Stimulated activated effector memory CD8-positive, alpha-beta T cell treated with anti-CD3 and anti-CD28 coated beads, Interleukin-12 subunit alpha, Interleukin-12 subunit beta, amount 100 ng/mL, for 72 hours (primary cell): ENCODE measurements at places on chromosomes 2 and 18.

DNA sequence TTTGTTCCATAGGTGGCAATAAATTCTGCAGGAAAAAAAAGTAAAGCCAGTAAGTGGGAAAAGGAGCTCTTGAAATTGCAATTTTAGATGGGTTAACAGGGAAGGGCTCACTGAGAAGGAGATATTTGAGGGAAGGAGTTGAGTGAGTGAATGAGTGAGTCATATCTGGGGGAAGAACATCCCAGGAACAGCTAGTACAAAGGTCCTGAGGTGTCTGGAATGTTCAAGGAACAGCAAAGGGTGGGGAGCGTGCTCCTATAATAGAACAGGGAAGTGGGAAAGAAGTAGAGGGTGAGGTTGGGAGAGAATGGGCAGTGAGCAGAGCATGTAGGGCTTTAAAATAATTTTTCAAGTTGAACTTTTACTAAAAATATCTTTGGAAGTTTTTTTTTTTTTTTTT is 68.0 kb upstream of the PSME4 start:
- no peak for DNase-seq

DNA sequence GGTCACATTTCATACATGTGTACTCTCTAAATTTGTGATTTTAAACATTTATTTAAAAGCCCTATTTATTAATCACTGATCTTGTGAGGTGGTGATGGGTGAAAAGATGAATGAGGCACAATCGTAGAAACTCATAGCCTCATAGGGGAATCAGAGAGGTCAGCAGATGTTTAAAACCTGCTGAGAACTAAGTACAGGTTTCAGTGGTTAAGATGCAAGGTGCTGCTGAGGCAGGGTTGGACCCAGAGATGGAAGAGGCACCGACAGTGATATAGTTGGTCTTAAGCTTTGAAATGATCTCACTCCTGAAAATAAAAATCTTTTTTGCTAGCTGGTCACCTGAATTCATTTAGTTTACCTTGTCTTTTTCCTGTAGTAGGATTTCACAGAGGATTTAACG is 49.6 kb downstream of the LINC00305 start:
- DNase-seq: no peak

GRCh38 chr2:134866498-134867099 is 28.2 kb downstream of the ACMSD start:
- no peak for DNase-seq

- no peak for DNase-seq
These were observed 11.3 kb downstream of the NT5C1B start for GRCh38 chr2:18578033-18578432.

DNA sequence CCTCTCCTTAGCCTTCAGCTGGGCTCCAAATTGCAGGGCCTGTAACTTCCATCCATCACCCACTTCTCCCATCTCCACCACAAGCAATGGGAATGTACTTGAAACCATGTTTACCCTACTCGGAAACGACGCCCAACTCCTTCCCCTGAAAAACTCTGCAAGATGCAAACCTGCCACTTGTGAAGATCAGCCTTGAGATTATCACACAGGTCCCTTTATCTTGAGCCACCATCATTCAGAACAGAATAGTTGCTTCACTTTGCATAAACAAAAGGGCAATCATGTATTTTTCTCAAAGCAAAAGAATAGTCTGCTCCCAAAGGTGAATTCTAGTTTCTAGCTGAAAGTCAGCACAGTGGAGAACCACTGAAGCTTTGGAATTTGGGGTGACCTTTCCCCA is 75.8 kb downstream of the TNFRSF11A start:
- DNase-seq: no peak

DNA sequence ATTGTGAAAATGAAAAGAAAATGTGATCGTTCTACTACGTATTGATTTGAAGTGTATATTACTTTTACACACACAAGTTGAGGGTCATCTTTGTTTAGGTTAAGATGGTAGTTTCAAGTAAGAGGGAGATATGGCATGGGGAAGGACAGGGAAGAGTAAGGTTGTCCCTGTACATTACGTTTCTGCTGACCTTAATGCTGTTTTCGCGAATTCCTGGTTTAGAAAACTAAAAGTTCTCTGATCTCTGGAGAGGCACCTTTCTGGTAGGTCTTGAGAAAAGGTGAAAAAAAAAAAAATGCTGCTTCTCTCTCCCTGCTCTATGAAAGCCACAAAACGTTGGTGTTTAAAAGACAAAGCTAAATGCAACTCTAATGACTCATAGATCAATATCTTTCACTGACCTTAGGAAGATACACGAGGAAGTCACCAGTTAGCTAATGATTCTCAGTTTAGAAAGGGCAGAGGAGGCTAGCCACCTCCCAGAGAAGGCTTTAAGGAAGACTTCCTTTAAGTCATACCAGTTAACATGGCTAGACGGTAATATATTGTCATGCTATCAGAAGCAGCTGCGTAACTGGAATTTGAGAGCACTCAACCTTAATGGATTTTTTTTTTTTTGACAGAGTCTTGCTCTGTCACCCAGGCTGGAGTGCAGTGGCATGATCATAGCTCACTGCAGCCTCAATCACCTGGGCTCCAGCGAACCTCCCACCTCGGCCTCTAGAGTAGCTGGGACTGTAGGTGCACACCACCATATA is 13.2 kb downstream of the TXNDC2 start:
- DNase-seq: no peak

- DNase-seq: no peak
These were observed 34.4 kb downstream of the NEMP2 start for GRCh38 chr2:190500054-190500502.

- DNase-seq: no peak
These were observed 244.9 kb downstream of the ETAA1 start for GRCh38 chr2:67642046-67642382.

DNA sequence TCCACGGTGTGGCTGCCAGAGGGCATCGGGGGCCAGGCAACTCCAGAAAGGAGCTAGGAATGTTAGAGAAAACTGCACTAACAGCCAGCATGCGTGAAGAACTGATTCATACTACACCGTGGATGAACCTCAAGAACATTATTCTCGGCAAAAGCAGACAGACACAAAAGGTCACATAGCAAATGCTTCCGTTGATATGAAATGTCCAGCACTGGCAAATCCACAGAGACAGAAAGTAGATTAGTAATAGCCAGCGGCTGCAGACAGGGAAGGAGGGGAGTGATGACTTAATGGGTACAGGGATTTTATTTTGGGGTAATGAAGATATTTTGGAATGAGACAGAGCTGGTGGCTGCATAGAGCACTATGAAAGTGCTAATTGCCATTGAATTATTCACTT is 37.4 kb downstream of the SCTR start:
- peak; percentile 0 for DNase-seq

DNA sequence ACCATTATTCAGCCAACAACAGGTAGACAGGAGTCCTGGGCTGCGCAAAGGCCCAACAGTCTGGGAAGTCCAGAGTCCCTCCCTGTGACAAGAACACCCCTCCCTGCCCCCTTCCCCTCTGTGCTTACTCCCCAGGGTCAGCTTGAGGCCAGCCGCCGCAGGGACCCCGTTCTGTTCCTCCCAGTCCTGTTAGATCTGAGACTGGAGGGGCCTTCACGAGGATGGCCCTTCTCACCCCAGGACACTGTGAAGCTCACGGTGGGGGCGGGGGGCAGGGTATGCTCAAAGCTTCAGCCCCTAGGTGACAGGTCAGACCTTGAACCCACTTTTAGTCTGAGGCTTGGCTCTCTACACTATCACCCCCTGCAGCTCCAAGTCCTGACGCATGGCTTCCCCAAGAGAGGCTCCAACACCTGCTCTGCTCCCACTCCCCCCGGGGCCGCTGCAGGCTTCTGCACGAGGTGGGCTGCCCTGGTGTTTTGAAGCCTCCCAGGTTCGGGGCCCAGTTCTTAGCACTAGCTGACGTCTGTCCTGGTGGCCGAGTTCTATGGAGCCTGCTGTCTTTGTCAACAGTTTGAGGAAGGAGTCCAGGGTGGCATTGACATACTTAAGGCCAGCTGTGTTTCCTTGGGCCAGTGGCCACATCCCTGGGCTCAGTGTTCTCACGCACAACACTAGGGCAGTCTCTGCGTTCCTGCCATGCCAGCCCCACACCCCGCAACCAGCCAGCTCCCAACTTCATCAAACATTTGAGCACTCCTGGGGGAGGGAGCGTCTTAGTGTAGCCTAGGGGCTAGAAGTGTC is 37.2 kb upstream of the HPCAL1 start:
- DNase-seq: no peak

DNA sequence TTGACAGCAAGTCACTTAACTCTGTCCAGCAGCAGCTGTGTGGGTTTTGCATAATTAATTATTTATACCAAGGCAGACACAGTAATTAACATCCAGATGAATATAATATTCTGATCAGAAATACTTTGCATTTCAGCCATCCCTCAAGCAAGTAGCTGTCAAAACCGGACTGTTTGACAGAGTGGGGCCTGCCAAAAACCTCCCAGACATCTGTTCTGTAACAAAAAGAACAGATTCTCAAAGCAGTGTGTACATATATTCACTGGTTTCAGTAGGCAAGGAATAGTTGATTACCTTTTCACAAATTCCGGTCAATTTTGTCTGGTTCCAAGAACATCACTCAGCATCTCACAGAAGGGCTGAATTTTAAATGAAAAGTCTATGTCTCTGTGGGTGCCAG is 291.6 kb downstream of the CMPK2 start:
- no peak for DNase-seq

DNA sequence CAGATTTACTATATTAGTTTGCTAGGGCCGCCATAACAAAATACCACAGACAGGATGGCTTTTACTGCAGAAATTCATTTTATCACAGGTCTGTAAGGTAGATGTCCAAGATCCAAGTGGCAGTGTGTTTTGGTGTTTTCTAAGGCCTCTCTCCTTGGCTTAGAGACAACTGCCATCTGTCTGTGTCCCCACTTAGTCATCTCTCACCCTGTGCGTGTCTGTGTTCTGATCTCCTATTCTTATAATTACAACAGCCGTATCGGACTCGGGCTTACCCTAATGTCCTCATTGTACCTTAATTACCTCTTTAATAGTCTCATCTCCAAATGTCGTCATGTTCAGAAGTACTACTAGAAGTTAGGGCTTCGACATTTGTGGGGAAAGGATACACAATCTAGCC is 362.3 kb upstream of the CDH19 start:
- DNase-seq: no peak

- DNase-seq: no peak
These were observed 328.2 kb upstream of the COL3A1 start for GRCh38 chr2:188645986-188646385.

- no peak for DNase-seq
These were observed 22.0 kb upstream of the MAP4K4 start for GRCh38 chr2:101675512-101675911.

GRCh38 chr2:53629001-53629400 is 138.6 kb upstream of the CHAC2 start:
- DNase-seq: no peak
